ENCODE measurements at places on chromosomes 3 and 15.
A peak's percentile ranks its signal among the peaks of the same experiment; 100 is the strongest.

DNA sequence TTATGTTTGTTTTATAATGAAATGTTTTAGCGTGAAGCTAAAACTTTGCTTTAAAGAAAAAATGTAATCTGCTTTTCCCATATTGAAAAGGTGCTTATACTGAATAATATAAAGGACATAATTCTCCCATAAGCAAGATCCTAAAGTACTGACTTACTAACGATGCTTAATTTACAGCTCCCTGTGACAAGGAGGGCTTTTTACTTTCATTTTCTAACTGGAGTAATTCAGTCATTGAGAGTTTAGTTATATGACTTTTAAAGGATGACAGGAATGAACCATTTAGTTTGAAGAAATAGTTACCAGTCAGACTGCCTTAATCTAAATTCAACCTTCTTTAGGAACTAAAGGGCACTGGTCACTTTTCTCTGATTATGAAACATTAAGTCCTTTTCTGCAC is 19.3 kb upstream of the ZPLD1 start:
- no peak for DNase-seq

DNA sequence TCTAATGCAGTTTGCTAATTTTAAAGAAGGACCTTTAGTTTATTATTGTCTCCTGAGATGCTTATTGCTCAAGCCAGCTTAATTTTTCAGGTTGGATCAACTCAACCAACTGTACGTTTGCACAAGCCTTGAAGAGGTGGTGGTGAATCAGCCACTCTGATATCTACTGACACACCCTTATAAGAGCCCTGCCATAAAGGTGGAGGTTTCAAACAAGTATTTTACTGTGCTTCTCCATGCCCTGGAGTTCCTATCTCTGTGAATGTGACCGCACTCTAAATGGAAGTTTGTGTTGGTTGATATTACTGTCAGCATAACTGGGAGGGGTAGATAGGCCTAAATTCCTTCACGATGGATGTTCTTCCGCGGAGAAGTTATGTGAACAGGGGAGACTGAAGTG is 297.3 kb upstream of the UBE2E1 start:
- no peak for DNase-seq

GRCh38 chr15:27268923-27269322 is 297.9 kb downstream of the GABRG3 start:
- DNase-seq: no peak

- peak; percentile 33 for DNase-seq
Observed at GRCh38 chr15:56325186-56325585, 40.0 kb upstream of the TEX9 start.

DNA sequence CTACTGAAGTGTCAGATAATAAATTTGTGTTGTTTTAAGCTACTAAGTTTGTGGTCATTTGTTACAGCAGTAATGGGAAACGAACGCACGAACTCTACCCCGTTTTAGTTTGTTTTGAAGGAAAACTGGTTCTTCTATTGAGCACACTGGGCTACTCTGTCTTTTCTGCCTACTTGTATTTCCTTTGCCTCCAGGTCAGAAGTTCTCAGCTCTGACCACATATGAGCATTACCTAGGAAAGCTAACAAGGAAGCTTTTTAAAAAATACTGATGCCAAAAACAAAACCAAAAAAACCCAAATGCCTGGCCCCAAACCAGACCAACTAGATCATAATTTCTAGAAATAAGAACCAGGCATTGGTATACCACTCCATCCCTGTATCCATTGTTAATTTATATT is 156.6 kb upstream of the TNIK start:
- DNase-seq: no peak

DNA sequence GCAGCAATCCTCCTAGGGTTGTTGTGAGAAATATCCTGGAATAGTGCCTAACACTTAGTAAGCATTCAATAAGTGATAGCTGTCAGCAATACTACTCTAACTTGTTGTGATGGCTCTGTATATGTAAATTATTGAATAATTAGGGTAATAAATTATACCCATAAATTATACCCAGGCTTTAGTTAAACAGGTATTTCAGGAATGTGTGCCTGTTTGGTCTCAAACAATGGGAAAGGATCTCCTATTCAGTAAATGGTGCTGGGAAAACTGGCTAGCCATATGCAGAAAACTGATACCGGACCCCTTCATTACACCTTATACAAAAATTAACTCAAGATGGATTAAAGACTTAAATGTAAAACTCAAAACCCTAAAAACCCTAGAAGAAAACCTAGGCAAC is 14.8 kb upstream of the ARNT2 start:
- DNase-seq: no peak

- no peak for DNase-seq
Observed at GRCh38 chr3:52038227-52038626, 18.1 kb downstream of the DUSP7 start.

- DNase-seq: no peak
Observed at GRCh38 chr15:66961407-66961884, 104.0 kb upstream of the SMAD3 start.

DNA sequence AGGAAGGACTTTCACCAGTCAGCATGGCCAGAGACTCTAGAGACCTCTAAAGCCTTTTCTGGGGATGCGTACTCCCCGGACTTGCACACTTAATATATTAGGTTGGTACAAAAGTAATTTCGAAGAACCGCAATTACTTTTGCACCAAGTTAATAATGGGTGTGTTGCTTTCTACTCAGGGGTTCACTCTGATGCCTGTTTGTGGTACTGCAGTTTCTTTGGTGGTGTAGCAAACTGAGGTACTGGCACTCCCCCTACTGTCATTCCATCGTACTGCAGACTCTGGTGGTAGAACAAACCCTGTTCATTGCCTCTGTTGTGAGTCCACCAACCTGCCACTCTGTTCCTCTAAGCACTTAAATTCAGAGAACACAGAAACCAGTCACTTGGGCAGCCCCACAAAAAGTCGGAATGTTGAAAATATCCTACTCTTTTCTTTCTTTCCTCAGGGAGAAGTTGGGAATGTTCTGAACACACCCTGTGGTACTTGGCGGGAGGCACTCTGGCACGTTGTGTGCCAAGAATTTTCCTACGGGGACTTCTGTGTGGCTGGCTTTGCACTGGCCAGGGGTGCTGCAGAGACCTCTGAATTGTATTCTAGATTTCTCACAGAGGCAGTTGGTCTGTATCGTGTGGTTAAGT is 46.3 kb downstream of the GABRG3 start:
- no peak for DNase-seq

DNA sequence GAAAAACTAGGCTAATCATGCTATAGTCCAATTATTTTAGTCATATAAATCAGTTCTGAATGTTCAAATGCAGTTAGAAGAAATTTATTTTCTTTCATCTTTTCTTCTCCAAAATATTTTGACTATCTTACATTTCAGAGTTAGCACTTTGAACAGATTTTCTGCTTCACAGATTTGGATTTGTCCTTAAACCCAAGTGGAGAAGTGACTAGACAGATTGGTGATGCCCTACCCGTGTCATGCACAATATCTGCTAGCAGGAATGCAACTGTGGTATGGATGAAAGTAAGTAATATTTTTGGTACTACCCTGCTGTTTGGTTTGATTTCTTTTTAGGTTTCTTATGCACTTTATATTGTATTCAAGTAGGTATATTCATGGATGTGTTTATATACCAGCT is 178.3 kb downstream of the ALCAM start:
- DNase-seq: no peak

GRCh38 chr15:47293466-47294162 is 423.7 kb upstream of the SEMA6D start:
- DNase-seq: peak; percentile 73

DNA sequence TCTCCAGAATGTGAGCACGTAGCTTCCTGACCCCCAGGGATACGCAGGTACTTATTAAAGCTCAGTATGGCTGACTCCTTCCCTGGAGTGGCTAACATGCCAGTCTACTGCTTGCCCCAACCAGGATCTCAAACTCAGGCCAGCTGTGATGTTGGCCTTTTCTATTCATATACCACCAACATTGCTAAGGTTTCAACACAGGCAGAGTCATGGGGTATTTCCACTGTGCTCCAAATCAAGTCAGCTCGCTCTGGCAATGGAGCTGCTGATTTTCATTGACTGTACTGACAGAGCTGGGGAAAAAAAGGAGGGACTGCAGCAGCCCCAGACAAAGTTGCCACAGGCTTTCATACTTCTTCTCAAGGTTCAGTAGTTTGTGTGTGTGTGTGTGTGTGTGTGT is 87.0 kb downstream of the CFAP20DC start:
- no peak for DNase-seq

GRCh38 chr3:151686257-151686656 is 47.5 kb upstream of the AADACL2 start:
- no peak for DNase-seq

DNA sequence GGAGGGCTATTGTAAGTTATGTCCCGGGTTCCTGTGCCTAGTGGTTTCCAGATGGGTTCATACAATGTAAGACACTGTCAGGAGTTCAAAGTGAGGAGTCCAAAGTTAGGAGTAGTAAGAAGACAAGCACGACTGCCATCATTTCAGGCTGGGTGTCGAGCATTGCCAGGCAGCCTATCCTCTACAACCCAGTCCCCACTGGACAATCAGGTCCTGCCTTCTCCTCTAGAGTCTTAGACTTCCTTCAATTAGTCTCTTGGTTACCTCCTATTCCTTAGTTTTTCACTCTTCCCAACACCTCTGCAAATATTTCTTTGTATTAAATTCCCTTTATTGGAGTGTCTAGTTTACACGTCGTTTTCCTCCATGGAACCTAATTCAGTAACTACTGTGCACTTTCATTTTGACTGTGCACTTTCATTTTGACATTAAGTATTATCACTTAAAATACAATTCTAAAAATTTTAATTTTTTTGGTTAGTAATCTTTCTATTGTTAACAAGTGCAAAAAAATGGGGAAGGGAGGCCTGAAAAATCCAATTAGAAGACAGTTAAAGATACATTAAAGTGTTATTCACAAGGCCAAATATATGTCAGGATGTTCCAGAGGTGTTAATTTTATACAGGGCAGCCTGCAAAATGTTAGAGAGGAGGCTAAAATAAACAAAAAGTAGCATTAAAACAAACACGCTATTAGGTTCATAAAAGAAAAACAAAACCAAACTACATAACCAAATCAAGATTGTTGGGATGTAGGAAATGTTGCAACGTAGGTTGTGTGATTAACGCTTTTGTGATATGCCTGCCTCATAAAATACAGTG is 155.3 kb downstream of the TBL1XR1 start:
- DNase-seq: no peak

DNA sequence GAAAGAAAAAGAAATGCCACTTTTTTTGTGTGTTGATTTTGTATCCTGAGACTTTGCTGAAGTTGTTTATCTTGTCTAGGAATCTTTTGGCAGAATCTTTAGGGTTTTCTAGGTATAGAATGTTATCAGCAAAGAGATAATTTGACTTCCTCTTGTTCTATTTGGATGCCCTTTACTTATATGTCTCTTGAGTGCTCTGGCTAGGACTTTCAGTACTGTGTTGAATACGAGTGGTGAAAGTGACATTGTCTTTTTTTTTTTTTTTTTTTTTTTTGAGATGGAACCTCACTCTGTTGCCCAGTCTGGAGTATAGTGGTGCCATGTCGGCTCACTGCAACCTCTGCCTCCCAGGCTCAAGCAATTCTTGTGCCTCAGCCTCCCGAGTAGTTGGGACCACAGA is 64.7 kb upstream of the NPHP3 start:
- DNase-seq: no peak

GRCh38 chr3:62255758-62256157 is 117.6 kb downstream of the FEZF2 start:
- DNase-seq: no peak

DNA sequence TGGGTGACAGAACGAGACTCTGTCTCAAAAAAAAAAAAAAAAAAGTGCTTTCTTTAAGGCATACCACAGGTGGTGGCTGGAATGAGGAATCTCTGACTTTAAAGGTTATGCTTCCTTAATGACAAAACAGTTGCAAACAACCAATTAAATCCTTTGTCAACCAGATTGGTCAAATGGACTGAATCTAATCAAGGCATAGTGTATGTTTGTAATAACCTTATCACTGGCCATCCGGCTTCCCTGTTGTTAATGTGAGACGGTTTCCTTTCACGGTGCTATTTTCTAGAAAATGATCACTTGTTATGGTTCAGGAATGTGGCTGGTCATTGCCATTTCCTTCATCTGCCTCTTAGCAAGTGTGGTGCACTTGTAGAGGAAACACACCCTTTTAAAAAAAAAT is 75.9 kb downstream of the FLNB start:
- DNase-seq: no peak

DNA sequence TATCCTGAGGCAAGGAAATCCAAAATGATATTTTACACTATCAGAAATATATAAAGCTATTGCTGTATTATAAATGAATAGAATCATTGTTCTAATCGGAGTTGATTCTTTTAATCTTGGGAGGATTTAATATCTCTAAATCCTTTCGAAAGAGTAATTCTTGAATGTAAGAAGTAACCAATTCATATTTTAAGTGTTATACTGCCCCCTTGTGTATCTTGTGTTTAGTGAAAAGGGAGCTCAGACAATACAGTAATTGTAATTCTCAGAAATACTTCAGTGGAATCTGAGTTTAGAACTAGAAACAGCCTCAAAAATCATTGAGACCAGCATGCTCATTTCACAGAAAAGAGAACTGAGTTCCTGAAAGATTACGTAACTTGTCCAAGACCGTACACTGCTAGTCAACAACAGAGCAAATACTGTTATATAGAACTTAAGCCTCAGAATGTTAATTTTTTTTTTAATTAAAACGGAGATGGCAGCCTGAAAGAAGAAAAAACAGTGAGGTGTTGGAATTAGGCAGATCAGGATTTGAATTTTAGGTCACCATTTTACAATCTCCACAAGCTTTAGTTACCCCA is 42.9 kb downstream of the PLCH1 start:
- DNase-seq: peak; percentile 19

- DNase-seq: no peak
Observed at GRCh38 chr3:193096076-193096475, 144.9 kb upstream of the PLAAT1 start.

- DNase-seq: no peak
Observed at GRCh38 chr15:41943543-41944312, 28.6 kb downstream of the EHD4 start.

- no peak for DNase-seq
Observed at GRCh38 chr15:22989576-22990477, 9.7 kb upstream of the CYFIP1 start.

DNA sequence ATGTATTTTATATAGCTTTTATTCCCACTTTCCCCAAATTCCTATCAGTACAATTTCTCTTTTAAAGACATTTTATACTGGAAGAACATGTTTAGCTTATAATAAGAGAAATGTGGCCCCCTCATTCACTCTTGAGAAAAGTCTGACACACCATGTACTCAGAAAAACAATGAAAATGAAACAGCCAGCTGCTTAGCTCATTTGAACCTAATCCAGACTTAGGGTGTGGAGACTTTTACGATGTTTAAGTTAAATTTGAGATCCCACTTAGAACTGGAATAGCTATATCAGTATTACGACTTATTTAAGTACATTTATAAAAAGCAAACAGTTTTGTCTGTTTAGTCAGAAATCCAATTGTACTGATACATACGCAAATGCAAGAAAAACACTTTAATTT is 252.3 kb upstream of the ARRDC4 start:
- no peak for DNase-seq

DNA sequence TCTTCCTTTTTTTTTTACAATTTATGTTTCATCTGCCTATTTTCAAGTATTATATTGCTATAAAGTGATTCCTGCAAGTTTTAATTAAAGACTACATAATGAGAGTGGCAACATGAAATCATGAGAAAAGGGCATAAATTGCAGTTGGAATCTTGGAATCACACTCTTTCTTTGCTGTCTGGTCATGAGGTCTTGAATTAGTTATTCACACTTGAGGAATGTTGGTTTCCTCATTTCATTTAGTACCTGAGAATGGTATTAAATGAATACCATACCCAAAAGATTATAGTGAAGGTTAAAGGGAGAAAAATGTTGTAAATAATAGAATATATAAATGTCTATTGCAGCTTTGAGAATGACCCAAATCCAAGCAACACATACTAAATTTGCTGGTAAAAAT is 25.8 kb upstream of the CNTN3 start:
- DNase-seq: no peak

GRCh38 chr15:80437334-80437891 is 33.2 kb downstream of the ARNT2 start:
- no peak for DNase-seq
